ENCODE measurements at places on chromosomes 7 and 10.
A peak's percentile ranks its signal among the peaks of the same experiment; 100 is the strongest.

DNA sequence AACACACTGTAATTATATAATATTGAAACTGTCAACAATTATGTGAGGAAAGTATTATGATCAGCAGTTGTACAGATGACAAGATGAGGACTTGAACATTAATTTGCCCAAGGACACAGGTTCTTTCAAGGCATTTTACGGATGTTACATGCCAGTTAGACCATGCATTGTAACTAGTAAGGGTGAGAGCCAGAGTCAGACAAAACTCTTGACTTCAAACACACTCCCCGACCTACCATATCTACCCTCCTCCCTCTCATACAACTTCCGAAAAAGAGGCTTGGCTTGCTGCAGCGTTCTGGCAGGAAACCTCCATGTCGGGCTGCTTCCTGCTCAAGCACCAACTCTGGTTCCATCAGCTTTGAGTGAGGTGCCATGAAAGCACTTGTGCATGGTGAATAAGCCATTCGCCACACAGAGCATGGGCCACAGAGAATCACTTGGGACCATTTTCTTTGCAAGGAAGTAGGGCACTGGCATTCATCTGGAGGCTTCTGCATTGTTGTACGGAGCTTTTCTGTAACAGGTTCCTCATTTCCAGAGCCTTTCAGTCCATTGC, 53.2 kb downstream of the FOXI2 start:
- no peak overlapping the region for H3K4me3 ChIP-seq
- no peak for DNase-seq
- H3K27ac ChIP-seq: no peak overlapping the region
- H3K27me3 ChIP-seq: no peaks in the 10 kb centered on the region
- no peaks in the 10 kb centered on the region for H3K4me1 ChIP-seq
- no peaks in the 10 kb centered on the region for H3K36me3 ChIP-seq

DNA sequence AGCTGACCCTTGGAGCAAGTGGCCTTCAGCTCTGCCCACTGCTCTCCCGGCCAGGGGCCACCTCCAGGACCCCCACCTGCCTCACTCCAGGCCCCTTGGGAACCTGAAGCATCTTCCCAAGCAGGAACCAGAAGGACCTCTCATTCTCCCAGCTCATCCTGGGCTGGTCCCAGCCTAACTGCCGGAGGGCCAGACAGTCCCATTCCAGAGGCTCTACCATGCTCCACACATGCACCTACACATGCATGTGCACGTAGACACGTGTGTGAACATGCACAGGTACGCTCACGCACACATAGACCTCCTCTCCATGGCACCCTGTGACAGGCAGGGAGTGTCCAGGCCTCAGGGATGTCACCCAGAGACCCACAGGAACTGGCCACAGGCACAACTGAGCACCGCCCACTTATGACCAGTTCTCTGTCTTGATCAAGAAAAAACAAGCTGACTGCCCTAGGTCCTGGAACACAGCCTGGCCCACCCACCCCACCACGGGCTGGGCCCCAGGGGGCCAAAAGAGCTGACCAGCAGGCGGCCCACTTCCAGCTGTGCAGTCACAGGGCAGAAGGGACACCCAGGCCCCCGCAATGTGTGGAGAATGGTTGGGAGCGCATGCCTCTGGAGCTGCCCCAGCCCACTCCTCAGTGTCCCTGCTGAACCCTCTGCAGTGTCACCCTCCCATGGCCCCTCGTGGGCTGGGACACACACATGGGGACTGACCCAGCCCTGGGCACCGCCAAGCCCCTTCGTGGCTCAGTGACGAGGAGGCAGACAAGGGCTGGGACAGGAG, 43.4 kb downstream of the CAMK2B start:
- no peak overlapping the region for H3K4me3 ChIP-seq
- peaks cover 36% of the 10 kb centered on the region for H3K36me3 ChIP-seq
- no peaks in the 10 kb centered on the region for H3K27me3 ChIP-seq
- no peak for DNase-seq

- H3K4me3 ChIP-seq: no peak overlapping the region
- DNase-seq: peak; percentile 96
- no peaks in the 10 kb centered on the region for H3K36me3 ChIP-seq
Measured at GRCh38 chr10:63711867-63712716, 190.9 kb downstream of the REEP3 start.

GRCh38 chr7:2864204-2864985, 20.3 kb upstream of the GNA12 start:
- peaks cover 18% of the 10 kb centered on the region for H3K4me1 ChIP-seq
- no peaks in the 10 kb centered on the region for H3K36me3 ChIP-seq
- H3K27ac ChIP-seq: no peak overlapping the region
- no peak overlapping the region for H3K4me3 ChIP-seq
- DNase-seq: no peak

DNA sequence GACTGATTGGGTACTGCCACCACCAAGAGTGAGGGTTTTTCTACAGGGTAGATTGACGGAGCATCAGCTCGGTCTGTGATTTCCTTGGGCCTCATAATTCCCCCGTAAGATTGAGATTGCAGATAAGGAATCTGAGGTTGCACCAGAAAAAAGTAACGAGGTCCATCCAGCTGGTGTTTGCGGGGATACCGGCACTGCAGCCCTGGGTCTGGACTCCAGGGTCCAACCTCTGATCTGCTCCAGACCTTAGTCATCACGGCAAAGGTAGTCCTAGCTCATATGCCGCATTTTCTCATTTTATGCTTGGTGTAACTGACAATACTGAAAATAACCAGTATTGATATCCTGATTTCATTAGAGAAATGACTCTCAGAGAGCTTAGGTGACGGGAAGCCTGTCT, 3.9 kb downstream of the CARD11 start:
- H3K4me1 ChIP-seq: no peaks in the 10 kb centered on the region
- DNase-seq: no peak
- H3K27me3 ChIP-seq: peaks cover 10% of the 10 kb centered on the region
- no peak overlapping the region for H3K4me3 ChIP-seq
- H3K27ac ChIP-seq: no peak overlapping the region

- no peak overlapping the region for H3K4me3 ChIP-seq
- no peaks in the 10 kb centered on the region for H3K36me3 ChIP-seq
- H3K27me3 ChIP-seq: peaks cover 12% of the 10 kb centered on the region
- no peak for DNase-seq
Measured at GRCh38 chr10:70456164-70456563, 14.7 kb upstream of the NODAL start.

DNA sequence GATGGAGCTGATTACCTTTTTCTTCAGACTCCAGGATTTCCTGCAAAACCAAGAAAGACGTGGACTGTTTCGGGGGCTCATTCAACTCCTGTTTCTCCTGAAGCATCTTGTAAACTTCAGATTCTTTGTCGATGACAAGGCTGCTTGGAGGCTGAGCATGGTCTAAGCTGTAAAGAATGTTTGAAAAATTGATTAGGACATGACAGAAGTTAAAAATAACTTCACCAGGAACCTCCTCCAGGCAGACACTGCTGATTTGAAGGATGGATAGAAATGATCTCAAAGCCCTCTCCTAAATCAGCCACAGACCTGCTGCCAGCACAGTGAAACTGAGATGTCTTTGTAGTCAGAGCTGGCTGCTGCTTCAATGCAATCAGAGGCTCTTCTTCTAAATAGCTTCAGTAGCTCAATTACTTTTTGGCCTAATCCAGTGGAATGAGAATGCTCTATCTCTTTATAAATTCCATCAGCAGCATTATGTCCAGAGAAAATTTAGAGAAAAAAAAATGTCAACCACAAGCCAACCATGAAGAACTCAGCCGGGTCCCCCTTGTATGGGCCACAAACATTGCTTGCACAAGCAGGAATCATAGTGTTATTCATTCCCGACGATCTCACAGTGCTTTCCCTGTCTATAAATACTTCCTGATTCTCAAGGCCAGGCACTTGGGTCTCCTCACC, 43.5 kb downstream of the PDLIM1 start:
- no peak for DNase-seq
- H3K36me3 ChIP-seq: no peaks in the 10 kb centered on the region
- H3K4me1 ChIP-seq: no peaks in the 10 kb centered on the region
- no peak overlapping the region for H3K4me3 ChIP-seq
- H3K27ac ChIP-seq: no peak overlapping the region
- H3K27me3 ChIP-seq: no peaks in the 10 kb centered on the region

DNA sequence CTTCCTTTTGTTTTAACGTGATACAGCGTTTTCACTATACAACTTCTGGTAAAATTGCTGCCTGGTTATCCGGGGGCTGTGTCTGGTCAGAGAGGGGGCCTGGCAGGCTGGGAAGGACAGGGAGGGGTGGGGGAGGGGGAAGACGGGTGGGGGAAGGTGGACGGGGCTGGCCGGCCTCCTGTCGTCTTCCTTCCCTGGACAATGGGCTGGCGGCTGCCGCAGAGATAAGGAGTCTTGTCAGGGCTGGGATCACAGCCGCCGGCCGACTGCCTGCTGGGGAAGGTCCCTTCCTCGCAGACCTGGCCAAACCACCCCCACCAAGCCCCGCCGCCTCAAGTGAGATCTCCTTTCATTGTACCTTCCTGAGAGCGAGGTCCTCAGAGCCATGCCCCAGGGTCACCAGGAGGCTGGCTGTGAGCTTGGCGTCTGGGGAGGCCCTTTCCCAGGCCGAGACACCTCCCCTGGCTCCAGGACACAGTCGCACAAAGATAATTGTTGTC, 151.2 kb upstream of the TNRC18 start:
- H3K27me3 ChIP-seq: no peaks in the 10 kb centered on the region
- H3K4me3 ChIP-seq: no peak overlapping the region
- H3K36me3 ChIP-seq: no peaks in the 10 kb centered on the region
- DNase-seq: no peak
- peak overlapping the region; percentile 26 for H3K27ac ChIP-seq

GRCh38 chr7:77899516-77899915, 100.9 kb downstream of the PHTF2 start:
- DNase-seq: no peak
- no peaks in the 10 kb centered on the region for H3K4me1 ChIP-seq
- no peaks in the 10 kb centered on the region for H3K27me3 ChIP-seq
- no peak overlapping the region for H3K4me3 ChIP-seq

DNA sequence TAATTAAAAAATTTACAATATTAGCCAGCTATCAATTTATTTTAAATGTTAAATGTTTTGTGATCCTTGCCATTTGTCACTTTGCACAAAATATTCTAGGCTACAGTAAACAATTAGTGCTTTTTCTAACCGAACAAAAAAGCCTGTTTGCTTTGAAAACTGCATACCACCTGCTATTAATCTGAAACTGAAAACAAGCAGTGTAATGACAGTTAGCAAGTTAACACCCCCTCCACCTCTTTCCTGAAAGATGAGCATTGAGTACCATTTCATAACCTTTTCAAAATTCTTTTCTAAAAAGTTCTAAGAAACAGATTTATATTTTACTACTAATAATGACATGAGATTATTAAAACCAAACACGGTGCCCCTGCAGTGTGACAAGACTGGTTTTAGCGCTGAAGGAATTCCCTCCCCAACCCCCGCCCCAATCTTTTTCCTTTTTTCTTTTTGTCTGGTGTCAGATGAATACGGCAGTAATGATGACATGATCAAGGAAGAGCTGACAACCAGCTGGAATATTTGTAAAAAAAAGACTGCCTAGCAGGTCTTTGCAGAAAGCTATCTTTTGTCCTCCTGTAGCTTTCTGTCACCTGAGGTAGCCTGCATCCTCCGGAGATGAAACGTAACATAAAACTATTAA, 175.6 kb downstream of the CHCHD3 start:
- no peak overlapping the region for H3K4me3 ChIP-seq
- DNase-seq: no peak
- H3K27ac ChIP-seq: no peak overlapping the region
- no peaks in the 10 kb centered on the region for H3K27me3 ChIP-seq
- no peaks in the 10 kb centered on the region for H3K4me1 ChIP-seq

DNA sequence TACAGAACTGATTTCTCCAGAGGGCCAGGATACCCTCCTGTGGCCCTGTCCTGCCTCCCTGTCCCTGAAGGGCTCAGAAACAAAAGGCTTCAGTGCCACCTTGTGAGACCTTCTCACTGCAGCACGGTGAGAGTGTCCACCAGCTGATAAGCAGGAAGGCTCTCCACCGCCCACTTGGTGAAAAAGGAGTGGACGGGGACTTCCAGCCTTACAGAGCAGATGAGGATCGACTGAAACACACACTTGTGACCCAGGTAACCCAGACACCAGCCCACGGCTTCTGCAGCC, 330.1 kb downstream of the GRID1 start:
- H3K4me1 ChIP-seq: no peaks in the 10 kb centered on the region
- no peak overlapping the region for H3K27ac ChIP-seq
- H3K27me3 ChIP-seq: no peaks in the 10 kb centered on the region

DNA sequence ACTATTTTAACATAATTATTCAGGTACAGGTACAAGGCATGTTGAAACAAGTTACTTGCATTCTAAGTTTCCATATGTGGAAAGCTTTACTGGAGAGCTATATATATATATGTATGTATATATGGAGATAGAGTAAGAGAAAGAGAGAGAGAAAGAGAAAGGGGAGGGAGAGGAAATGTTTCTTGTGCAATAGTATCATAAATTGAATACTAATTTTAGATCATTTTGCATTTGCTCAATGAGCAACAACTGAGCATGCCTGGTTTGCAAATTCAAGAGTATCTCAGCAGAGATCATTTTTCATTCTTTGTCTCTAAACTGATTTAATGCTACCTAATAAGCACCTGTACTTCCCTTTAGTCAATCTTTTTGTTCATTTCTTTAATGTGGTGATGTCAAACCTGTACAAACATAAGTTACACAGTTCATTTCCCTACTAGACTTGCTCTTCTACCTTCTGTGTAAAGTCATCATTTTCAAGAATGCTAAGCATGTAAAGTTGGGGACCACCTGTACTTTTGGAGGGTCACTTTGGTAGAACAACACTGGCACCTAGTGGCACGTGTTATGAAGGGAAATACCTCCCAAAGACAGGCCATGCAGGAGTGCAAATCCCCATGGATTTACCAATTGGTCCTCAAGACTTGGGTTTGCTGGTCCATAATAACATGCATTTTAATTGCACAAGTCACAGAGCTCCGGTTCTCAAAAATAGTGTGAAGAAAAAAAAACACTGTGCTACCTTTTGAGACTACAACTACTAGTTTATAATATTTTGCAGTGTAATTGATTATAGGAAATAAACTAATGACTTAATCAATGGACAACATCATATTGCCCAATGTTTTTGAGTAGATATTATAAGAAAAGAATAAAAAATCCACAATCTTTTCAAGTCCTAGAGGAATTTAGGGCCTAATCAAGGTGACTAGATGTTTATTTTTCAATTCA, 431.2 kb upstream of the IGFBP3 start:
- H3K27me3 ChIP-seq: peaks cover 2% of the 10 kb centered on the region
- no peaks in the 10 kb centered on the region for H3K36me3 ChIP-seq
- H3K27ac ChIP-seq: no peak overlapping the region
- DNase-seq: peak; percentile 88
- no peaks in the 10 kb centered on the region for H3K4me1 ChIP-seq

- H3K27ac ChIP-seq: no peak overlapping the region
- no peak for DNase-seq
- H3K4me1 ChIP-seq: peaks cover 2% of the 10 kb centered on the region
- H3K36me3 ChIP-seq: no peaks in the 10 kb centered on the region
- no peaks in the 10 kb centered on the region for H3K27me3 ChIP-seq
- H3K4me3 ChIP-seq: no peak overlapping the region
Measured at GRCh38 chr10:29723726-29724125, 89.0 kb upstream of the SVIL start.

- no peak for DNase-seq
- no peaks in the 10 kb centered on the region for H3K27me3 ChIP-seq
- peak overlapping the region; percentile 82 for H3K27ac ChIP-seq
- H3K4me3 ChIP-seq: peak overlapping the region; percentile 61
- no peaks in the 10 kb centered on the region for H3K36me3 ChIP-seq
Measured at GRCh38 chr10:31604096-31604495, 285.1 kb downstream of the ZEB1 start.

Data from spinal cord (tissue), 10 donors.